ENCODE measurements at places on chromosomes 11 and 22. TPM values are rescaled to one million over a fixed set of nuclear protein-coding genes. Genes with fewer than 3 reads are reported as not detected.

DNA sequence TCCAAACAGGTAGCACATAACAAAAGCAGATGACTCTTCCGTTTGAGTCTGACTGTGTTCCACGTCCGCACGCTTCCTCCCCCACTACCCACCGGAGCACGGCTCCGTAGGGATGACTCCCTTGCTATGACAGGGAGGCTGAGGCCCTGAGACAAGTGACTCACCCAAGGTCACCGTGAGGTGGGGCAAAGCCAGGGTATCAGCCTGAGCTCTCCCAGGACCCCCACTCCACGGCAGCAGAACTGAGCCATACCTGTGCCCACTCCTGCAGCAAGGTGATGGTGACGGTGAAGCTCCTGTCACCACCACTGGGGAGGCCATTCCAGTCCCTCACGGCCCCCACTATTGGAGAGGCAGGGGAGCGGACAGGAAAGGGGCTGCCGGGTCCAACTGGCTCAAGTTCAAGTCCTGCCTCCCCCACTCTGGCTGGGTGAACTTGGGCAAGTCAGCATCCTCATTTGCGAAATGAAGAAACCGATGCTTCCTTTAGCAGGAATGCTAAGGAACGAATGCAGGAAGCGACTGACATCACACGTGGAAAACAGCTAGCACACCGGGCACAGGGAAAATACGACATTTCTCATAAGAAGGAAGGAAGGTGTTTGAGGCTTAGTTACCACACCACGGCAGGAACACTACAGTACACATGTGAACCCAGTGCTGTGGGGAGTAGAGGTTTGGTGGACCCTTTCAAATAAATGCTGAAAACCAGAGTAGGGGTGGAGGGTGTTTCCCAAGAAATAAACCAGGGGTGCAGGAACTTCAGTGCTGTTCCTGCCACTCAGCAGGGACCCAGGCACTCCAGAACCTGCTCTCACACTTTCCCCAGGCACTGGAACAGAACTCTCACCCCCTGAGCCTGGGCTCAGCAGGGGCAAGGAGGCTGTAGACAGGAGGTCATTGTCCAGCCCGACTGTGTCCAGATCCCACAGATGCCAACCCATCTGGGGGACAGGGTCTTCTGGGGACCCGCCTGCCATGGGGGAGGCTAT is 32.4 kb upstream of the CBX7 start:
- no peak for DNase-seq

TUB gene
- polyA plus RNA-seq, result 4.8 TPM

GRCh38 chr11:6357222-6357621 is 33.1 kb upstream of the SMPD1 start:
- DNase-seq, result no peak

- DNase-seq, result no peak
Observed at GRCh38 chr11:37973941-37974340, 1375.9 kb upstream of the RAG2 start.

DNA sequence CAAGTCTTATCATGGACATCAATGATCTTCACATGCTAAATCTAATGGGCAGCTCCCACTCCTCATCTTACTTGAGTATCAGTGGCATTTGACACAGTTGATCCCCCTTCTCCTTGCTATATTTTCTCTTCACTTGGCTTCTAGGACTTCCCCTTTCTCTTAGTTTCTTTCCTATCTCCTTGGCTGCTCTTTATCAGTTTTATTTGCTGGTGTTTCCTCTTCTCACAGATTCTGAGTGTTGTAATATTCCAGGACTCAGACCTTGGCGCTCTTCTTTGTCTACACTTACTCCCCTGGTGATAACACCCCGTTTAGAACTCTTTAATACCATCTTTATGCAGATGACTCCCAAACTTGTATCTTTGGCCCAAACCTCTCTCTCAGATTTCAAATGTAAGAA is 33.9 kb upstream of the RASSF10 start:
- no peak for DNase-seq

DNA sequence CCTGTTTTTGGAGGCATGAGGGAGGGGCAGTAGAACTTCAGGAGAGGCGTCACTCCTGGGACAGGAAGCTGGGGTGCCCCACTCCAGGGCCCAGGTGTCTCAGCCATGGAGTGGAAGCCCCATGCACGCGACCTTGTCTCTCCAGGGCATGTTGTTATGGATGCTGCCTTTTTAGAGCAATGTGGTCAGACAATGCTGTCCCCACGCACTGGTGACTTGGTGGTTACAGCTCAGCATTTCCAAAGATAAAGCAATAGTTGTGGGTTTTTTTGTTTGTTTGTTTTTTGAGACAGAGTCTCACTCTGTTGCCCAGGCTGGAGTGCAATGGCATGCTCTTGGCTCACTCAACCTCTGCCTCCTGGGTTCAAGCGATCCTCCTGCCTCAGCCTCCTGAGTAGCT is 22.3 kb downstream of the EIF4G2 start:
- no peak for DNase-seq

TRIM29 gene
- polyA plus RNA-seq, result 1.2 TPM

NRIP3 gene
- 0.04 TPM for polyA plus RNA-seq

GRCh38 chr11:69416762-69417698 is 64.4 kb upstream of the LINC01488 start:
- no peak for DNase-seq

DNA sequence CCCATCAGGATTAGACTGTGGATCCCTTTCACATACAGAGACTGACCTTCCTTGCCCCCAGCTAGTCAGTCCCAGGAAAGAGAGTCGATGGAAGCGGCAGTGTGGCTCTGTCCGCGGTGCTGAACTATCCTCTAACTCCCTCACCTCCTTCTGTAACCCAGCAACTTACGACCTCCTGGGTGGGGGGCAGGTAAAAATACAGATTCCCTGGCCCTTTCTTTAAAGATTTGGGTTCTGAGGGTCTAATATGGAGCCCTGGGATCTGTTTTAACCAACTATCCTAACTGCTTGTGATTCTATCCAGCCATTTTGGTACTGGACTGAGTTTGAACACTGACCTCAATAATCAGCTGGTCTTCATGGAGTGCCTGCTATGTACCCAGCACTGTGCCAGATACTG is 23.2 kb downstream of the MFNG start:
- peak; percentile 28 for DNase-seq

DNA sequence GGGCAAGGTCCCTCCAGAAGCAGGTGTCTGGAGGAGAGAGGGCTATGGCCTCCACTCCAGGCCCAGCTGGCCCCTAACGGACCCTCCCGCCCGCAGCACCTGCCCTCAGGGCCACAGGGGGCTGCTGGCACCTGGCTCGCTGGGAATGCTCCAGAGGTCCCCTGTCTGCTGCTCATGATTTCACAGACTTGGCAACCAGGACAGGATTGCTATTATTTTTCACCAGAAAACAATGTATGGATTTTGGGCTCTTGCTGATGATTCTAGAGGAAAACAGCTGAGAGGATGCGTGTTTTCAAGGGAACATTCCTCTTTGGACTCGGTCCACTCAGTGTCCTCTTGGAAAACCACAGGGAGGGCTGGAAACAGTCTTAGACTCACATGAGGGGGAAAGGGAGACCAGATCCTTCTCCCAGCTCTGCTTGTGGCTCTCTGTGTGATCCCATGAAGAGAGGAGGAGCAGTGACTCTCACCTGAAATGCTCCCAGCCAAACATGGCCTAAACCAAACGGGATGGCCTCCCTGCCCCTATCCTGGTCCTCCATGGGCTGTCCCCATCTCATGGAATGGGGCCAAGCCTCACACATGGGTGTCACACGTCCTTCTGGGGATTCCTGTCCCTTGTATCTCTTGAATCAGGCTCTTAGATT is 15.8 kb downstream of the MYEOV start:
- no peak for DNase-seq

DNA sequence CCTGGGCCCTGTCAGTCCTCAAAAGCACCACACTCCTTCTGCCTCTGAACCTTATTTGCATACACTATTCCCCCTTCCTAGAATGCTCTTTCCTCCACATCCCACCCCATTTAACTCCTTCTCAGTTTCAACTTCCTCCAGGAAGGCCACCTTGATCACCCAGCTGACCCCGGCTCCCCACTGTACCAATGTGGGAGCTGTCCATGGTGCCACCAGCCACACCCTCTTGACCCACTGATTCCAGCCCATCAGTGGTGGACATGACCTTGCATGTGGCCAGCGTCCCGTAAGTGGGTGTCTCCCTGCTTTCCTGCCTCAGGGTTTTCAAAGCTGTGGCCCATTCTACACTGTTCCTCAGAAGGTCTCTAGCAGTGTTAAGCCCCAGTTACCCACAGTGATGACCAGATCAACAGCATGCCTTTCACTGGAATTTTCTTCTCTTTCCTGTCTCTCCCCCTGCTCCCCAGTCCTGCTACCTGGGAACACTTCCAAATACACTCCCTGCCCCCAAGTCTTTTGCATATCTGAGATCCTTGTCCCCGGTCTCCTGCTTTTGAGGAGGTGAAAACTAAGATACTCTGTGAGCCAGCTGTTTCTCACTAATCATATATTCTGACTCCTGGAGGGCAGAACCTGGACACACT is 346.6 kb downstream of the MN1 start:
- DNase-seq, result no peak

- no peak for DNase-seq
Observed at GRCh38 chr22:45226503-45227186, 14.0 kb downstream of the KIAA0930 start.

DNA sequence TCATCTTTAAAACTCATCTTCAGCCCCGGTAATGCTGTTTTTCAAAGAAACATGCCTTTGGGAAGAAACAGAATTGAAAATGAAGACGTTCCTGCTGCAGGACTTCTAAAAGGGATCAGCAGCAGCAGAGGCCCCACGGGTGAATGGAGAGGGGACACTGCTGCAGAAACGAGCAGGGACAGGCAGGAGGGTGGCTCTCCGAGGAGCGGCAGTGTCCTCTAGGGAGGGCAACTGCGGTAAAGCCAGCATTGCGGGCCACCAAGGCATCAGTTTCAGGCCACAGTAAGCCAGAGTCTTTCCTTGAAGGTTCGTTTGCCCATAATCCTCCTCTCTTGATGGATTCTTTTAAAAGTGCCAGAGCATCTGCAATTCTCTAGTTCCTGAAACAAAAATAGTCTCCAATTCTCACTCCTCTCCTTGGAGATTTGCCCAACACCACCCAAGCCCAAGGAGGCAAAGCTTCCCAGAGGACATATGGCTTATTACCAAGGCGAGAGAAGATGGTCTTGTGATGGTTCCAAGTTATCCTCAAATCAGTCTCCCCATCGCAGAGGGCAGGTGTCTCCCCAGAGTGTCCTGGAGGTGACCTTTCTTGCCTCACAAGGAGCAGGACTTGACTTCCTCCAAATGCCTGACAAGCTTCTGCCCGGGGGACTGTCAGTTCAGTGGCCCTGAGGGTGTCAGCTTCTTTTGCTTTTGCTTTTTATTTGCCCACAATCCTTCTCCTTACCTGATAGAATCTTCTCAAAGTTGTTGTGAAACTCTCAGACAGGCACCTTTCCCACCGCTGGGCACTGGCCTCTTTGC is 341.1 kb upstream of the B3GAT1 start:
- no peak for DNase-seq

DNA sequence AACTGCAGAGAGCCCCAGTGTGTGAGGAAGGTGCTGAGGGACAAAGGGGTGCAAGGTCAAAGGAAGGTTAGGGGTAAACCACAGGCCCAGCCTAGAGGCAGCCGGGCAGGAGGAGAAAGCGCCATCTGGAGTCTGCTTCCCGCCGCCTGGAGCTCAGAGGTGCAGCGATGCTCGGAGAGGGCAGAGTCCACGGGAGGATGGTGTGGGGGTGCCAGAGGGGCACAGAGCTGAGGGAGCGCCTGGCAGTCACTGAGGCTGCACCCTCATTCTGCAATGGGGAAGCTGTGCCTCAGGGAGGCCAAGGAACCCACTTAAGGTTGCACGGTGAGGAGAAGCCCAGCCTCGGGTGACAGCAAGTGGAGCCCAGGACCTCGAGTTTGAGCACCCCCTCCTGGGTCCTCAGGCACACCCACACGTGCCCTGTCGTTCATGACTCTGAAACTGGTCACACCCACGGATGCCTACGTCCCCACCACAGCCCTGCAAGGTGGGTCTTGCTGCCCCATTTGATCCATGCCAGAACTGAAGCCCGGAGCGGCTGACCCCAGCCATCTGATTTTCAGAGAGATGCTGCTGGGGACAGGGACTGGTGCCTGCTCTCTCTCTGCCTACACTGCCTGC is 1.6 kb downstream of the IL2RB start:
- no peak for DNase-seq

C11orf21 gene
- polyA plus RNA-seq, result 0.08 TPM

DNA sequence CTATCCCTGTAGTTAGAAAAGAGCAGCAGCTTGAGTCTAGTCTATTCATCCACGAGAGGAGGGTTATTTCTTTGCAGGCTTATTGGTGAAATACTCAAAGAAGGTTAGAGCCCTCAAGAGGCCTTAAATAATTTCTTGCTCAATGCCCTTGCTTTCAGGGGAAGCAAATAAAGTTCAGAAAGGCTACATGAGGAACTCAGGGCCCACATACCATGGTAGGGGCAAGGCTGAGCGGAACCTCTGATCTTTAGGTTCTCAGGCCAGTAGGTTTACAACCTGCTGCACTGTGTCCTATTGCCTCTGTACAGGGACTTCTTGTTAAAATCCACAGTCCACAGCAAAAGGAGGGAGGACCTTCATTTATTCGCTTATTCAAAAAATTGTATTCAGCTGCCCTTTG is 101.7 kb downstream of the ADAMTS15 start:
- DNase-seq, result no peak

NCR3LG1 gene
- polyA plus RNA-seq, result 16.1 TPM

C11orf87 gene
- not detected for polyA plus RNA-seq

PLAAT5 gene
- not detected for polyA plus RNA-seq

DNA sequence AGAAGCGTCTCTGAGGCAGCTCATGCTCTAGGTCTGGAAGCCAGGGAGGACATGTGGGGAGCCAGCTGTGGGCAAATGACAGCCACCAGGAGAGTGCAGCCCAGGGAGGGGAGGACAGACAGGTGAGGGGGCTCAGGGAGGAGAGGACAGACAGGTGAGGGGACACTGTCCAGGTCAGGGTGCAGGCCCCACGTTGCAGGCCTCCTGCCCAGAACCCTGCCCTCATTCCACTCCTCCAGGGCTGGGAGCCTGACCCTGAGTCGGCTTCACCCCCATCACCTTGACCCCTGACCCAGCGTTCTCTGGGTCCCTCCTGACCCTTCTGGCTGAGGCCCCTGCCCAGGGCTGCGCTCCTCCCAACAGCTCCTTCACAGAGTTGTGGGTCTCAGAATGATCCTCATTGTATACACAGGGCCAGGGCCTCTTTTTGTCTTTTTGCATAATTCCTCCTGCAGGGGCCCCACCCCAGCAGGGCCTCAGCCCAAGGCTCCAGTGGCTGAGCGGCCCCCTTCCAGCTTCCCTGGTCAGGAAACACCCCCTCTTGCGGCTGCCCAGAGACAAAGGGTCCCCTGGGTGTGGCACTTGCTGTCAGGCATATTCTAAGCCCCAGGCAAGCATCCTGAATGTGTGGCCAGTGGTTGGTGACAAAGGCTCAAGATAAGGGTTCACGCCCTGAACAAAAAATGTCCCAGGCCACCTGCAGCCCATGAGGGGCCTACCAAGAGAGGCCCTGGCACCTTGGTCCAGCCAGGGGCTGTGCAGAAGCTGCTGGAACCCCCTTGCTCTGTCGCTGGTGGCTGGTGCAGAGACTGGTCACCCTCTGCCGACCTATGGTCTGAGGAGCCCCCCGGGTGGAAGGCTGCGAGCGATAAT is 853.0 kb downstream of the BRD1 start:
- DNase-seq, result no peak

CALCA gene
- not detected for polyA plus RNA-seq

HPX gene
- 9.2 TPM for polyA plus RNA-seq

- DNase-seq, result no peak
Observed at GRCh38 chr11:103085758-103086365, 6.1 kb downstream of the DCUN1D5 start.

GRCh38 chr11:119700030-119700429 is 29.0 kb downstream of the NECTIN1 start:
- DNase-seq, result no peak

TNNT3 gene
- polyA plus RNA-seq, result not detected

GRCh38 chr11:16121853-16122252 is 234.5 kb downstream of the SOX6 start:
- DNase-seq, result no peak

- peak; percentile 6 for DNase-seq
Observed at GRCh38 chr11:90805172-90805571, 582.3 kb upstream of the CHORDC1 start.
